Putamen (tissue), 1 donor: ENCODE measurements at places on chromosomes 6 and 20.

- no peak for DNase-seq
Measured at GRCh38 chr20:41428285-41428684, 61.7 kb upstream of the EMILIN3 start.

GRCh38 chr6:3797231-3798054, 45.9 kb upstream of the PXDC1 start:
- no peak for DNase-seq

DNA sequence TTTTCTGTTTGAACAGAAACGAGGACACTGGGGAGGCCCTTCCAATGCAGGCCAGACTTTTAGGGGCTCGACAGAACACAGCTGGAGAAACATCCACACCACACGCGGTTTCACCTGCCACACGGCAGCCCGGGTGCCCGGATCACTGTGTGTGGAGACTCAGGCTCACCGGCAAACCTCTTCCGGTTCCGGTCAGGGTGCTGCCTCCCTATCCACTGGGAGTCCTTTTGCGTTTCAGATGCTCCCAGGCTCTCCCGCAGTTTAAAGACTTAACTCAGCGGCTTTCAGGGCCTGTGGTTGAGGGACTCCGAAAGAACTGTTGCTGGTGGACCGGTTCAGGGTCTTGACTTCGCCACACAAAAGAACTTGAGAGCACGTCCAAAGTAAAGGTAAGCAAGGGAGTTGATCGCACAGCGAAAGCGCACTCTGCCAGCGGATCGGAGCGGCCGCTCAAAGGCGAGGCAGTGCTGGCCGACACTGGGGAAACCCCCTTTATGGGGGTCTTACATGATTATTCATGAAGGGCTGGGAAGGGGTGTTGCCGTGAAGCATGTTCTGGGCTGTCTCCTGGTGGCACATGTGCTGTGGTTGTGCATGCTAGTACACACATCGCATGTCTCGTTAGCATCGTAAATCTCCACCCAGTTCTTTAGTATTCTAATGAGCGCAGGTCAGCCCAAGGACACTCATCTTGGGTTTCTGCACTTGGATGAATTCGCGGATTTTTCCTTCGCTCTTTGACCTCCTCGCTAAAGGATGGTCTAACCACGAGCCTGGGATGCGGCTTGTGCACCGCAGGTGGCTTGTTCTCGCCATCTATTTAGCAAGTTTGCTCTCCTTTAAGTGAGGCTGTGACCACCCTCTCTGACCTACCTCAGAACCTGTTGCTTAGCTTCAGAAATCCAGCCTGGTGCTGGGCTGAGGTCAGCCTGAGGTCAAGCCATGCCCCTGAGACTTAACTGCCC, 180.3 kb downstream of the CDH26 start:
- DNase-seq: no peak

DNA sequence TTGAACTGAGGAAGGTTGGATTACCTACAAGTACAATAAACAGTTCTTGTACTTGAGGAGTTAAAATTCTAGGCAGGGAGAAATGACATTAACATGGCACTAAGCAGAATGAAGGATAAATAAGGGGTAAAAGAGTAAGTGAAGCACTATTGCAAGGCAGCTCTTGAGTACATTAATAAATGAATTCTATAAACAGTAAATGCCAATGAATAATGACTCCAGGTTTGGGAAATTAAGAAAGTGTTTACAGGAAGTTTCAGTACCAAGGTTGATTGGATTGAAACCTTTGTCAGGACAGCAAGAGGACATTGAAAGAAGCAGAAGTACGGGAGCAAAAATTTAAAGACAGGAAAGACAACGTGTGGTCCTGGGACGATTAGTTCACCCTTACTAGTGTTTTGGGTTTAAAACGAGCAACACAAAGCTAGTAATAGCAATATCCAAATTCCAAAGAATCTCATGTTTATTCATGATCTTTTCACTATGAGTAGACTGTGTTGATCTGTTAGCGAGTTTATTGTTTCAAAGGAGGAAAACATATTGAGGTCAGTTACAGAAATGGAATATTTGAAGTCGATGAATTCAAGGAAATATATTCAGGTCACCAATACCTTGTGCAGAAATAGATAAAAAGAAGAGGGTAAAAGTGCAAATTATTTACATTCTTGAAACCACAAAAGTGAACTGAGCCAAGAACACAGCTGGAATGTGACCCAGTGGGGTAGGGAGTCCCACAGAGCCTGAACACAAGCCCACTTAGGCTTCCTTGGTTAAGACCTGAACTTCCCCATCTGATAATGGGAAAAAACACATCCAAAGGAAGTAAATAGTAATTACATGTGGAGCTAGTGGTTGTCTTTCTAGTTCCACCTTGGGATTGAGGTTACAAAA, 80.8 kb downstream of the MKKS start:
- DNase-seq: no peak

GRCh38 chr6:44219053-44219814, 2.5 kb downstream of the MYMX start:
- no peak for DNase-seq

- DNase-seq: no peak
Measured at GRCh38 chr6:108361312-108361932, 66.6 kb downstream of the AFG1L start.

GRCh38 chr20:34334654-34335407, 28.2 kb upstream of the ITCH start:
- peak; percentile 97 for DNase-seq
